ENCODE measurements at places on chromosomes 5 and 9.

- DNase-seq, result no peak
Measured at GRCh38 chr9:98002808-98003207, 19.7 kb downstream of the ANP32B start.

- DNase-seq, result no peak
Measured at GRCh38 chr5:107553117-107553555, 117.6 kb downstream of the EFNA5 start.

GRCh38 chr5:72232838-72233237 is 87.2 kb downstream of the MRPS27 start:
- peak; percentile 8 for DNase-seq

DNA sequence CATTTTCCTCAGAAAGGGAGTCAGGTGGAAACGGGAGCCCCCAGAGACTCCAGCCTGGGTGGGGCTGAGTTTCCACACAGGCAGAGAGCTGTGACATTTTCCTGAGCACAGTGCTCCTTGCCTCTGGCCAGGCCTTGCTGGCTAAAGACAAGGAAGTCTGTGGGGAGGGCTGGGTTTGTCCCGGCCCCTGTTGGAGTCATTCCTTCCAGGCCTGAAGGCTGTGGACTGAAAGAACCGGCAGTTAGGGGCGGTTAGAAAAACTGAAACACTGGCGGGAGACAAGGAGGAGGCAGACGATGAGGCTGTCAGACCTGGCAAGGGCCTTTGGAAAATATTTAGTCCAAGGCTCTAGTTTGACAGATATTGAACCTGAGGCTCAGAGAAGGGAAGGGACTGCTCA is 29.9 kb downstream of the COL15A1 start:
- no peak for DNase-seq

DNA sequence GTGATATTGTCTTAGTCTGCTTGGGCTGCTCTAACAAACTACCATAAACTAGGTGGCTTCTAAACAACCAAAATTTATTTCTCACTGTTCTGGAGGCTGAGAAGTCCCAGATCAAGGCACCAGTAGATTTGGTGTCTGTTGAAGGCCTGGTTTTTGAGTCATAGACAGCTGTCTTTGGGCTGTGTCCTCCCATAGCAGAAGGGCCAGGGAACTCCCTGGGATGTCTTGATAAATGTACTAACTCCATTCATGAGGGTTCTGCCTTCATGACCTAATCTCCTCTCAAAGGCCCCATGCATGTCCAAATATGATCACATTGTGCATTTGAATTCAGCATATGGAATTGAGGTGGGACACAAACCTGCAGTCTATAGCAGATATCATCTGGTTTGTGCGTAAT is 121.2 kb downstream of the CHSY3 start:
- no peak for DNase-seq

DNA sequence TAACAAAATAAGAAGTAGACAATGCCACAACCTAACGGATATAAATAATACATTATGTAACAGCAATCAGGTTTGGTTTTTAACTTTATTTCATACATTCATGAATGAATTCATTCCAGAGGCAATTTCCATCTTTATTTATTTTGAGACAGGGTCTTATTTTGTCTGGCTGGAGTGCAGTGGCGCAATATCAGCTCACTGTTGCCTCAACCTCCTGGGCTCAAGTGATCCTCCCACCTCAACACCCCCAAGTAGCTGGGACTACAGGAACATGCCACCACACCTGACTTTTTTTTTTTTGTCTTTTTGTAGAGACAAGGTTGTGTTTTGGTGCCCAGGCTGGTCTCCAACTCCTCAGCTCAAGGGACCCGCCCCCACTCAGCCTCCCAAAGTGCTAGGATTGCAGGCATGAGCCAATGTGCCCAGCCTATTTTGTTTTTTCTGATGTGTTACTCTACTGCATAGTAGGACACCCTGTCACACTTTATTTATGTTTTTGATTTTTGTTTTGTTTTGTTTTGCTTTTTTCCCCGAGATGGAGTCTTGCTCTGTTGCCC is 26.3 kb upstream of the C5orf24 start:
- no peak for DNase-seq

DNA sequence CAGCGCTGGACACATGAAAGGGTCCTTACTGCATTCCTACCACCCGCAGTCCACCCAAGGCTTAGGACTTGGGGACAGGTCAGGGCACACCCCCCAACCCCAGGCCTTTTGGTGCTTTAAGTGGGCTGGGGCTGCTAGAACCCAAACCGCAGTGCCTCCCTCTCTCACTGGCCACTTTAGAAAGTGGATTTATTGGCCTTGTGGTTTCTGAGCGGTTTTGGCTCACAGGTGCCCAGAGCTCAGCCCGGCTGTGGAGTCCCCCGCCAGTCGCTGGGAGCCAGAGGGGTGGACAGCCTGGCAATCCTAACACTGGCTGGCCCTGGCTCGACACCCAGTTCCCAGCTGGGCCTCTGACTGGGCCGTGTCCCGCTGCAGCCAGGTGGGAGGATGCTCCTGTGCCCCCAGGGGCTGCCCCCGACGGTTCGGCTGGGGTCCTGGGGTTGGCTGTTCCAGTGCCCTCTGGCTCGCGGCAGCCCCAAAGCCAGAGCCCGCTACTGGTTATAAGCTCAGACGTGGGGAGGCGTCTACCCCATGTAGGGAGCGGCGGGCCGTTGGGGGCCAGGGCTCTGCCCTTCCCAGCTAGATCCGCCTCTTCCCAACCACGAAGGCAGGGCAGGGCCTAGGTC is 65.2 kb upstream of the RNU6ATAC start:
- DNase-seq, result no peak

GRCh38 chr9:33813712-33814641 is 3.0 kb upstream of the UBE2R2 start:
- peak; percentile 55 for DNase-seq

DNA sequence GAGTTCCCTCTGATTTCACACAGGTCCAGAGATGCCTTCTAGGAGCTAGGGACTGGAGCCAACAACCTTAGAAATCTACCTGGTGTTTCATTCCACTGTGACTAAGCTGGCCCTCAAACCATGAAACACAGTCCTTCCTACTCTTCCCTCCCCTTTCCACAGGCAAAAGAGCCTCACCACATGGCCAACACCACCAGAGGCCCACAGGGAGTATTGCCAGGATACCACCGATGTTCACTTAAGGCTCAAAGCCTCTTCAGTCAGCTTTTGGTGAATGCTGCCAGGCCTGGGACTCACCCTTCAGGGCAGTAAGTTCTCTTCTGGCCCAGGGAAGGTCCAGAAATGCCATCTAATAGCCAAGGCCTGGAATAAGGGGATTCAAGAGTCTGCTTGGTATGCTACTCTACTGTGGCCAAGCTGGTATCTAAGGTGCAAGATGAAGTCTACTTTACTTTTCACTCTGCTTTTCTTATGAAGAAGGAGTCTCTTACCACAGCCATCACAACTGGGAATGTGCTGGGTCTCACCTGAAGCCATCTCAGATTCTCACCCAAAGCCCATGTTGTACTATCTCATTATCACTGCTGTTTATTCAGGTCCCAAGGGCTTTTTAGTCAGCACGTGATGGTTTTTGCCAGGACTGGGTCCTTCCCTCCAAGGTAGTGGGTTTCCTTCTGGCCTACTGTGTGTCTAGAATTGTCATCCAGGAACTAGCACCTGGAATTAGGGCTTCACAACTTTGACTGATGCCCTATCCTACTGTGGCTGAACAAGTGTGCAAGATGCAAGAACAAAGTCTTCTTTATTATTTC is 1018.4 kb downstream of the TAF11L14 start:
- DNase-seq, result no peak

DNA sequence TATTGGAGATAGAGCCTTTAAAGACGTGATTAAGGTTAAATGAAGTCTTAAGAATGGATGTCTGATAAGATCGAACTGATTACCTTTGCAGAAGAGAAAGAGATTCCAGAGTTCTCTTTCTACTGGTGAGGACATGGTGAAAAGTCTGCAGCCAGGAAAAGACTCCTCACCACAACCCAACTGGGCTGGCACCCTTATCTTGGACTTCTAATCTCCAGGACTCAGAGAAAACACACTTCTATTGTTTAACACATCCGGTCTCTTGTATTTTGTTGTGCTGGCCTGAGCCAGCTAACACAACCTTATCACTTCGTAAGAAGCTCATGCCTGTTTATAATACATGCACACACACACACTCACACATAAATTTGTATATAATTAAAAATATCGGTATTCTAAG is 489.1 kb downstream of the PRDM9 start:
- DNase-seq, result no peak

DNA sequence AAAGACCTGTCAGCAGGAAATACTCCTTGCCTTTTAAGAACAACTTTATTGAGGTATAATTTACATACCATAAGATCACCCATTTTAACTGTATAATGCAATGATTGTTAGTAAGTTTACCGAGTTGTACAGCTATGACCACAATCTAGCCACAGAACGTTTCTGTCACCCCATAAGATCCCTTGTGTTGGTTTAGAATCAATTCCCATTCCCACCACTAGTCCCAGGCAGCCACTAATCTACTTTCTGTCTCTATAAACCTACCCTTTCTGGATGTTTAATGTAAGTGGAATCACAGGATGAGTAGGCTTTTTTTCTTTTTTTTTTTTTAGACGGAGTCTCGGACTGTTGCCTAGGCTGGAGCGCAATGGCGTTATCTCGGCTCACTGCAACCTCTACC is 4.4 kb downstream of the GPR107 start:
- no peak for DNase-seq

DNA sequence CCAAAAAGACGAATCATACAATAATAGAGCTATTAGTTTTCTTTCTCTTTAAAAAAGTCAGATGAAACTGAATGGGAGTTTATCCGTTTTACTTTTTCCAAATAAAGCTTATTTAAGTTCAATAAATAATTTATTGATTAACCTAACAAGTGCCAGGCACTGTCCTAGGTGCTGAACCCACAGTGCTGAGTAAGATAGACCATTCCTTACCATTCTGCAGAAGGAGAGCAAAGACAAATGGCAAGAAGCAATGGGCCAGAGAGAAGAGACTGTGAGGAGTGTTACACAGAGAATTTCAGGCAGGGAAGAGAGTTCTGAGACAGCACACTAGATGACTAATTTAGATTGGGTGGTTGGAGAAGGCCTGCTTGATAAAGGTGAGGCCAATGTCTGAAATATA is 127.2 kb downstream of the AUH start:
- DNase-seq, result no peak

DNA sequence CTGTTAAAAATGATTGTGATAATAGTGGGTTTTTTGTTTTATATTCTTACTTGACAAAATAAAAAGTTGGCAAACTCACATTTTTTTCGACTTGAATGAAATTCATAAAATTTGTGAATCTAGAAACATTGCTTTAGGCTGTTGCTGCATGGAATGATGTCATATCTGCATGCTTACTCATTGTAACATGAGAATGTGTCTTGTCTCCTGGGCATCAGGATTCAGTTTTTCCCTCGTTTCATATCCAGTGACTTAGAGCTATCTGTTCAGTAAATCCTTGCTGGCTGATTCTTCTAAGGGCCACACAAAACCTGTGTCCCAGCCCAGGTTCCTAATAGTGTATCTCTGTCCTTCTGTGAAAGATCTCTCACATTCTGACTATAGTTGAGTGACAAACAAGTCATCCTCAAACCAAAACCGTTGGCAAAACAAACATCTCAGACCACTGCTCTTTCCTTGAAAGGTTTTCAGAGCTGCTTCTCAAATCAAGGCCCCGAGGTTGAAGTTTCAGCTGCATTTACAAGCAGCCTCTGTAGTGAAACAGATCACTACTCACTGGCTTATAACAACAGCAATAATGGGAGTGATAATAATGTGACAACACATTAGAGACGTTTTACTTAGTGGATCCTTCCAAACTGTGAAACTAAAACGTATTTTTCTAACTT is 95.0 kb downstream of the NPR3 start:
- no peak for DNase-seq

DNA sequence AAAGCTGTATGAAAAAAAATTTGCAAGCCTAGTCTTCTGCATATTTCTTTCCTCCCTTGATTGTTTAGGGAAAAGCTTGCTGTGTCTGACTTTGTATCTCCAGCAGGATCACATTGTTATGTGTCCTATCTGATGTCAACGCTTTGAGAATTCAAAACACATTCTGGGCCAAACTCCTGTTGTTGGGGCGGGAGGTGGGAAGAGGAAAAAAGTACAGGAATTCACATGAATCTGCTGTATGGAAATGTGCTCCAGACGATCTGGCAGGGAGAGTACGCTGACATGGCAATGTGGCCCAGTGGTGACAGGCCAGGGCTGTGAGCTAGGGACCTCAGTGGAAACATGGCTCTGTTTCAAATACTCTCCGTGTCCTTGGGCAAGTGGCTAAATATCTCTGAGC is 87.4 kb upstream of the GNA14 start:
- no peak for DNase-seq

DNA sequence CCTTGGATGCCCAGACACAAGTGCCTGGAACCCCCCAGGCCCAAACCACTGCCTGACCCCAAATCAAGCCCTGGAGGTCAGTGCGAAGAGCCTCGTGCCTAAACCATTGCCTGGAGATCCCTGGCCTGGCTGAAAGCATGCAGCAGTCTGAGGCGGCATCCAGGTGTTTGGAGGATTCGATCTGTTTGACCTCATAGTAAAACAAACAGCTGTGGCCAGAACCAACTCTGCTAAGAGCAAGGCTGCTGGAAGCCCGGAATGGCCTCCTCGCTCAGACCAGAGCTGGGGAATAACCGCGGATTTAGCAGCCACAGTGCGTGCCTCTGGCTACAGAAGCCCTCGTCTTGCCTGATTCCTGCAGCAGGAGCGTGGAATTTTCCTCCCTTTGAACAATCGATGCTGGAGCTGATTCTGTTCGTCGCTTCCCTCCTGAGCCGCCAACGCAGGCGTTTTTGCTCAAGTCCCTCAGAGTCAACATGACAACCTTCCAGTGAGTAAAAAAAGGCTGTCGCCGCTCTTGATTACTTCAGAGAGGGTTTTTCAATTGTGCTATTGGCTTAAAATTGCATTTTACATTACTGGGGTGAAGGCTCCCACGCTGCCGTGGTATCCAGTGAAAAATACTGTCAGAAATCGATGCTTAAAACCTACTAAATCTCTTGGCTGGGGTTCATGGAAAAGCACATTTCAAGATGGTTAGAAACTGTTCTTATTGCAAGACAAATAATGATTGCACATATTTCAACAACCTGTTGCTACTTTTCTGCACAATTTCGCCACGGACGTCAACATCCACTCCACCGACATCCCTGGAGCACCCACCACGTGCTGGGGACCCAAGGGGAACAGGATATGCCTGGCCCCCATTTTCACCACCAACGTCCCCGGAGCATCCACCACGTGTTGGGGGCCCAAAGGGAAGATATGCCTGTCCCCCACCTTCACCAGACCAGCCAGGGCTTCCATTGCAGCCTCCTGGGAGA is 190.0 kb downstream of the OLFM1 start:
- DNase-seq, result no peak

- no peak for DNase-seq
Measured at GRCh38 chr5:36298552-36298951, 3.1 kb downstream of the RANBP3L start.

- no peak for DNase-seq
Measured at GRCh38 chr9:115328677-115329076, 210.7 kb upstream of the TNC start.

DNA sequence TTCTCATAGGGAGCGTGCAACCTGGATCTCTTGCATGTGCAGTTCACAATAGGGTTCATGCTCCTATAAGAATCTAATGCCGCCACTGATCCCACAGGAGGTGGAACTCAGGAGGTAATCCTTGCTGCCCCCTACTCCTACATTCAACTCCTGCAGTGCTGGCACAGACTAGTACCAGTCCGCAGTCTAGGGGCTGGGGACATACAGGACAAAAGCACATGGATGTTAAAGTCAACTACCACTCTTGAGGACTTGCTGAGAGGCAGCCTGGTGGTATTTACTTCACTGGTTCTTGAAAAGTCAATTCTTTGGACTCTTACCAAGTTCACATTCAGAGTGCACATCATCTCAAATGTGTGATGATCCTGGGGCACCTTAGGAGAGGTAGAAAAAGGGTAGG is 33.0 kb downstream of the MTMR12 start:
- no peak for DNase-seq

GRCh38 chr5:142461028-142461590 is 136.3 kb upstream of the SPRY4 start:
- no peak for DNase-seq
